NCI-H1092 (cell line): ENCODE measurements at places on chromosomes 6 and 20.

- DNase-seq = no peak
Measured at GRCh38 chr6:35046862-35047261, 94.3 kb downstream of the TCP11 start.

DNA sequence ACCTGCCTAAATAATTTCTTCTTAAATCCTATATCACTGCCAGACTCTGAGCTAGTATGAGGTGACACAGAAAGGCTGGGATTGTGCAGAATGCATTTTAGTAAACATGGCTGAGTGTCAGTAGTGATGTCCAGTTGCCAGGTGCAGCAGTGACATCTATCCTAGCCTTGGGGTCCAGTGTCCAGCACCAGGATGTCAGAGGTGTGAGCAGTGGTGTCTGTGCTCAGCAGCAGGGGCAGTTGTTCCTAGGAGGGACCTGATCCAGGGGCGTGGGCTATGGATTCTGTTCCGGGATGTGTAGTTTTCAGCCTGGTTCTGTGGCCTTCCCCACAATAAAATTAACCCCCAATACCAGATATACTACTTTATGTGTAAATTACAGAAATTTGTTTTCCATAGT lies 6.0 kb downstream of the HLA-C start:
- DNase-seq = no peak

DNA sequence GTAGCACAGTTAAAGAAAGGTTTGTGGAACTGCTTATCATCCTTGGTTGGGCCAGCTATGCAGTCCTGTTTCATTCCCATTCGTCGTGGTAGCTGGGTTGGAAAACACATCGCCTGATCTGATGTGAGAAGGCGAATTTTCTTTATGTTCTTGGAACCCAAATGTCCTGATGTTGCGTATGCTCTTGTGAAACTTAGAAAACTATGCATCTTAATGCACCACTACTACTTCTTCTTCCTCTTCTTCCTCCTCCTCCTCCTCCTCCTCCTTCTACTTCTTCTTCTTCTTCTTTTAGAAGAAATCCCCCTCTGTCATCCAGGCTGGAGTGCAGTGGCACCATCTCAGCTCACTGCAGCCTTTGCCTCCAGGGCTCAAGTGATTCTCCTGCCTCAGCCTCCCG lies 381.6 kb downstream of the UTRN start:
- no peak for DNase-seq

DNA sequence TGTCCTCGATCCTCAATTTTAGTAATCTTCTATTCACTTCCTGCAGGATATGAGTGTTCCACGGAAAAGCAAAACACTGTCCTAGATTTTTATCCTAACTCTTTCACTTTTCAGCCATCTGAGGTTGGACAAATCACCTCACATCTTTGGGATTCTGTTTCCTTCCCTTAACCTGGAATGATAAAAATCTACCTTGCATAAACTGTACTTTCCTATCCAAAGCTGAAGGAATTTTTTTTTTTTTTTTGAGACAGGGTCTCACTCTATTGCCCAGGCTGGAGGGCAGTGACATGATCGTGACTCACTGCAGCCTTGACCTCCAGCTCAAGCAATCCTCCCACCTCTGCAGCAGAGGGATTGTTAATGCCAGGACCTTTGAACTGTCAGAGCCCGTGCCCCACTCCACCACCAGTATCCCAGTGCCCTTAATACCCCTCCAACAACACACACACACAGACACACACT lies 20.5 kb downstream of the CAPN11 start:
- no peak for DNase-seq

GRCh38 chr6:17633465-17634188 lies 33.5 kb downstream of the FAM8A1 start:
- no peak for DNase-seq

- no peak for DNase-seq
Measured at GRCh38 chr20:34193051-34193450, 48.2 kb upstream of the ASIP start.

DNA sequence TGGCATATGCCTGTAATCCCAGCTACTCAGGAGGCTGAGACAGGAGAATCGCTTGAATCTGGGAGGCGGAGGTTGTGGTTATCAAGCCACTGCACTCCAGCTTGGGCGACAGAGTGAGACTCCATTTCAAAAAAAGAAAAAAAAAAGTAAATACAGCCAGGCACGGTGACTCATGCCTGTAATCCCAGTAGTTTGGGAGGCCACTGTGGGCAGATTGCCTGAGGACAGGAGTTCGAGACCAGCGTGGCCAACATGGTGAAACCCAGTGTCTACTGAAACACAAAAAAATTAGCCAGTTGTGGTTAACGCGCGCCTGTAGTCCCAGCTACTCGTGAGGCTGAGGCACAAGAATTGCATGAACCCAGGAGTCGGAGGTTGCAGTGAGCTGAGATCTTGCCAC lies 1.5 kb upstream of the NINL start:
- no peak for DNase-seq

DNA sequence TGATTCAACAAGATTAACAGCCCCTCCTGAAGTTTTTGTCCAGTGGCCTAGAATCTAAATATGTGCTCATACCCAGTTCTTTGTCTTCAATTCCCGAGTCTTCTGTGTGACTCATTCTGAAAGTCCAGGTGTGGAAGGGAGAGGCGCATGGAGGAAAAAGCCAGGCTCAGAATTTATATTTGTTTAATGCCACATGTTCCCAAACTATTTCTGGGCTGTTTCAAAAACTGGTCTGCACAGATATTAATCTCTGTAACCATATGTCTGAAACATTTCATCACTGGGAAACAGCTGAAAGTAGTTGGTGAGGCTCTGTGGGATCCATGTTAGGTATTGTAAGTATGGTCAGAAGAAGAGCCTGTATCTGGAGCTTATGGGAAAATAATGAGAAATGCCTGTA lies 266.0 kb downstream of the PAX1 start:
- DNase-seq = no peak
